Activated CD8-positive, alpha-beta T cell treated with anti-CD3 and anti-CD28 coated beads for 36 hours (primary cell): ENCODE measurements at places on chromosomes 1 and 21. TPM values are rescaled to one million over a fixed set of nuclear protein-coding genes. Genes with fewer than 3 reads are reported as not detected.
A peak's percentile ranks its signal among the peaks of the same experiment; 100 is the strongest.

Gene PRDM16
- total RNA-seq = 0.29 TPM

Gene ESPN
- total RNA-seq = 0.83 TPM

DNA sequence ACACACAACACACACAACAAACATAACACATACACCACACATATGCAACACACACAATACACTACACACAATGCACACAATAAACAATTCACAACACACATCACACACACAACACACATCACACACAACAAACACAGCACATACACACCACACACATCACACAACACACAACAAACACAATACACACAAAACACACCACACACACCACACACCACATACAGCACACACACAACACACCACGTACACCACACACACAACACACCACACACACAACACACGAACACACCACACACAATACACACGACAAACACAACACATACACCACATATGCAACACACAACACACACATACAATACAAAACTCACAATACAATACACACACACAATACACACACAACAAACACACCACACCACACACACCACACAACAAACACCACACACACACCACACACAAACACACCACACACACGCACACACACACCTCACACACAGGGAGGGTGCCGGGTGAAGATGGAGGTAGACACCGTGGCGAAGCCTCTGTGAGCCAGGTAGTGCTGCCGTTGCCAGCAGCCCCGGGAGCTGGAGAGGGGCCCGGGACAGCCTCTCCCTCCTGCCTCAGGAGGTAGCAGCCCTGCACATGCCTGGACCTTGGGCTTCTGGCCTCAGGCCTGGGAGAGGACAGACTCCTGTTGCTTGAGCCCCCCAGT is 30.4 kb upstream of the C1orf174 start:
- DNase-seq = no peak

- no peak for DNase-seq
These were observed 492.6 kb downstream of the LMO4 start for GRCh38 chr1:87821335-87821697.

DNA sequence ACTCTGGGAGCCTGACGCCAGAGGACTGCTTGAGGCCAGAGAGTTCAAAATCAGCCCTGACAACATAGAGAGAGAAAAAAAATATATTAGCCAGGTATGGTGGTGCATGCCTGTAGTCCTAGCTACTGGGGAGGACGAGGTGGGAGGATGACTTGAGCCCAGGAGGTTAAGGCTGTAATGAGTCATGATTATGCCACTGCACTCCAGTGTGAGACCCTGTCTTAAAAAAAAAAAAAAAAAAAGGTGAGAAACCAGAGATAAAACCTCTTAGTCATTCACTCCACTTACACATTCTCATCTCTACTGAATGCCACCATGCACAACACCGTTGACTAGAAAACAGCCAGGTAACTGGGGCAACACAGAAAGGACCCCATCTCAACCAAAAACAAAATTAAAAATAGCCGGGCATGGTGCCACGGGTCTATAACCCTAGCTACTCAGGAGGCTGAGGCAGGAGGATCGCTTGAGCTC is 178.1 kb downstream of the SLC45A1 start:
- DNase-seq = peak; percentile 63

- DNase-seq = no peak
These were observed 21.8 kb downstream of the LURAP1 start for GRCh38 chr1:46224966-46225365.

DNA sequence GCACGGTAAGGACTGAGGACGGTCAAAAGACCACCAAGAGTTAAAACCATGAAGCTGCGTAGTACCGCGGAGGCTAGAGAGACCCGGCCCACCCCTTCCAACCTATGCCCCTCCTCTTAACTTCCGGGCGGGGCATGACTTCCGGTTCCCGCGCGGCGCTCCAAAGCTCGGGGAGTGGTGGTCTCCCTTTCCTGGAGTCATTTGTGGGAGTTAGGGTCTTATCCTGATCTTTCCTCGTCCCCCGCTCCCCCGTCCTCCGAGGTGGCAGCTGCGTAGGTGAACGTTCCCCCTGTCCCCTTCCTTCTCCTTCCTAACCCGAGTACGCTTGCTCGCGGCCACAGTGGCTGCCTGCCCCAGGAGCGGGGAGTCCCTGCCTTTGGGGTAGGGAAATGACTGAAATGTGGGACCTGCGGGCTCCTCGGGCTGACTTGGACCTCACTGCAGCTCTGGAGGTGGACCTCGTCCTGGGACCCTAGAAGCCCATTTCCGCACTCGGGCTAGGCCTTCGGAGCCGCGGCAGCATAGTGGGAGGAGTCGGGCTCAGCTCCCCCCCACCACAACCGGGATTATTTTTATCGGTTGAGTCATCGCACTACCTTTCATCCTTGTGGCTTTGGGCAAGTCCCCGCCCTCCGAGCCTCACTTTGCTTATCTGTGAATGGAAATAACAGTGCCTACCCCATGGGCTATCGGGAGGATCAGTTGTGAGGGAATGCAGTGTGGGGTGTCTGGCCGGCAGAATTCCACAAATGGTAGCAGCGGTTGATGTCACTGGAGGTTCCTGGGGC is 24.1 kb downstream of the CELA3A start:
- peak; percentile 96 for DNase-seq
